SK-N-MC (cell line): ENCODE measurements at places on chromosomes 2 and 18.

GRCh38 chr2:144753416-144753815, 233.5 kb upstream of the ZEB2 start:
- no peak for DNase-seq

GRCh38 chr2:132538331-132538855, 121.8 kb downstream of the GPR39 start:
- DNase-seq: no peak

GRCh38 chr18:48929941-48930713, 20.6 kb downstream of the SMAD7 start:
- DNase-seq: no peak

DNA sequence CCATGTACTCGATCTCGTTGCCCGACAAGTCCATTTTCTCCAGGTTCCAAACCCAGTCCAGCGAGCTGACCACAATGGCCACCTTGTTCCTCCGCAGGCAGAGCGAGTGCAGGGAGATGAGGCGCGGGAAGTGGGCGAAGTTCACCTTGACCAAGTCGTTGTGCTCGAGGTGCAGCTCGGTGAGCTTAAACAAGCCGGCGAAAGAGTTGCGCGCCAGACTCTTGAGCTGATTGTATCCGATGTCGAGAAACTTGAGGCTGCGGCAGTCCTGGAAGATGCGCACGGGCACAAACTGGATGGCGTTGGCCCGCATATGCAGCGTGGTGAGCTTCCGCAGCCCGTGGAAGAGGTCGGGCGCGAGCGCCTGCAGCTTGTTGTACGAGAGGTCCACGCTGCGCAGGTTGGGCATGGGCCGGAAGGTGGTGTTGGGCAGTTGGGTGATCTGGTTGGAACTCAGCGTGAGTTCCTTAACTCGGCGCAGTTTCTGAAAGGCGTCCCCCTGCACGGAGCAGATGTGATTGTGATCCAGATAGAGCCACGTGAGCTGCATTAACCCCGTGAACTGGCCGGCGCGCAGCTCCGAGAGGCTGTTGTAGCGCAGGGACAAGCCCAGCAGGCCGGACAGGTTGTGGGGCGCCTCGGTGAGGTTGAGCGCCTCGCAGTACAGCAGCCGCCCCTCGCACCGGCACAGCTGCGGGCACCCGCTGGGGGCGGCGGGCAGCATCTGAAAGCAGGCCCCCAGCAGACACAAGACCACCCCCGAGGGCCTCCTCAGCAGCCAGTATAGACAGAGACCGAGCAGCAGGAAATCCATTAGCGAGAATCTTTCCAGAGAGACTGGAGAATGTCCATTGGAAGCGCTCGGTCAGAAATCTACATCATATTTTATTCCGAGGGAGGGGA, 1.3 kb downstream of the LRRTM1 start:
- DNase-seq: no peak

DNA sequence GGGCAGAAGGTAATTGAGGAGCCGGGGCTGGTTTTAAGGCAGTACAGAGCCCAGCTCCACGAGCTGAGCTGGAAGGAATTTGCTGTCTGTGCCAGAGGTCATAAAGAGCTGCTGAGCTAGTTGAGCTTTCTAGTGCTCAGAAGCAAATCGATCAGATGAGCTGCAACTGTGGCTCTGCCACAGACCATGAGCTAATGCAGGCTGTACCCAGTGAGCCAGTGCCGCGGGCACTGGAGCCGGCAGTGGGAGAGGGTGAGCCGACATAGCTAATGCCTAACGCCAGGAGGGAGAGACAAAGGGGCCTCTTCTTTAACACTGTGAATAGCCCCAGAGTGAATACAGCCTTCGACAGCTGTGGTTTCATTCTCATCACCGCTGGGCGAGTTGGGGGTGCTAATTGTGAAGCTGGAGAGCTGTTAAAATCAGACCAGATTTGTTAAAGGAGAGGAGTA, 410.1 kb upstream of the TCF4 start:
- DNase-seq: no peak

DNA sequence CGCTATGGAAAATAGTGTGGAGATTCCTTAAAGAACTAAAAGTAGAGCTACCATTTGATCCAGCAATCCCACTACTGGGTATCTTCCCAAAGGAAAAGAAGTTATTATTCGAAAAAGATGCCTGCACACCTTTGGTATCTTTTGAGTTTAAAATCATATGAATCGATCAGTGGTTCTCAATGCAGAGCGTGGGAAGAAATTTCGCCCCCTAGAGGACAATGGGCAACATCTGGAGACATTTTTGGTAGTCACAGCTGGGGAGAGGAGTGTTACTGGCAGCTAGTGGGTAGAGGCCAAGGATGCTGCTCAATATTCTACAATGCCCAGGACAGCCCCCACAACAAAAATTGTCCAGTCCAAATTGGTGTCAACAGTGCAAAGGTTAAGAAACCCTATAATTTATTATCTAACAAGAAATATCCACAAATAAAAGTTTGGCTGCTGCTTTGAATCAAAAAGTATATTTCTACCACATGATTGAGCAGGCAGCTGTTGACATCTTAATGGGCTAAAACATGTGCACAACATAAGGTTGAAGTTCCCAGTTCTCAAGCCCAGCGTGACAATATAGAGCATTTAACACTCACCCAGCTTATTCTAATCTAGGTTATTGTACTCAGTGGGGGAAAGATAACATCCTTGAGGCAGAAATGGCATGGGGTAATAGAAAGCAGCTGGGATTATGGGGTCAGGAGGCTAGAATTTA, 425.7 kb downstream of the LRATD1 start:
- DNase-seq: no peak

DNA sequence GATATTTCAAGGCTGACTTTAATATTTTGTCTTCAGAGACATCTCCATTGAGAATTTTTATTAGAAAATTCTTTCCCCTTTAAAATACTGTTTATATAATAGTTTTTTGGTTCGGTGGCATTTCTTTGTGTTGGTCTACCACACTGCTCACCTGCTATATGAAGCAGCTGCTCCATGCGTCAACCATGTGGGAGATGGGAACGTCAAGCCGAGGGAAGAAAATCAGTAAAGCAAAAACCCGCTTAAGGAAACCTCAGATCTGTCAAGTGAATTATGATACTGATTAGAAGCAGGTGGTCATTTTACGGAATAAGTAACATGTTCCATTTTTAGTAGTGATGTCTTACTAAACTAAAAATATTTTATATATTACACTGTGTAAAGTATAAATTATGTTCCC, 5.6 kb upstream of the TMEM17 start:
- no peak for DNase-seq

GRCh38 chr18:35041815-35042387, 688 bp downstream of the MAPRE2 start:
- no peak for DNase-seq

DNA sequence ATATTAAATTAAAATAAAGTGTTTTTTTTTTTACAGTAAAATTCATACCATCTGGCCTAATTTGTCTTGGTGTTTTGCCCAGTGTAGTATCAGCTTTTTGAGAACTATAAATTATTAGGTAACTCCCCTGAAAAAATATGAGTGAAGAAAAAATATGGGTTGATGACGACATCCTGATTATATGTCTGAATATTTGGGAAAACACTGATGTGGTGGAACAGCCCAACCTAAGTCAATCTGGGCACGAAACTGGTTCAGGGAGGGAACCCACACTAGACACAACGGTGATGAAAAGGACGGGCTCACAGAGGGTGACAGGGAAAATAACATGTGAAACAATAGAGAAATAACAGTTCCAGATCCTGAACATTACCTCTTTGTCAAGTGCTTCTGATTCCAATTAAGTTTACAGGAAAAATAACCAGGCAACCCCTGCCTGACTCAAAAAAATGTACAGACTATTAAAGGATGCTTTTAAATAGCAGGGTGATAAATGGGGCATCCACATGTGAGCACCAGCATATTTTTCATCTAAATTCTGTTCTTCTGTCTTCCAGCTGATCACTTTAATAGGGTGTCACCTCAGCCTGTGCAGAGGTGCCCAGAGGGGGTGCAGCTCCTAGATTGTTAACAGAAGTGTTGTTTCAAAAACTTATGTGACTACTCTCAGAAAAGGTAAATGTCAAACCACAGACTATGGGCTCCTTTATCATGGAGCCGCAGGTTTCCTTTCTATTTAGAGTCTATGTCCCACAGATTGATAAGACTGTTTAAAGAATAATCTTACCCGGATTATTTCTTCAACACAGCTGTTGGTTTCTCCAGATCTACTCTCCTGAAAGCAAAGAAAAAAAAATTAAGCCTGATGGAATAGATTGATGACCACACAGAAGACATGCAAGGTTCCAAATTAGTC, 305.4 kb downstream of the AFF3 start:
- DNase-seq: no peak

DNA sequence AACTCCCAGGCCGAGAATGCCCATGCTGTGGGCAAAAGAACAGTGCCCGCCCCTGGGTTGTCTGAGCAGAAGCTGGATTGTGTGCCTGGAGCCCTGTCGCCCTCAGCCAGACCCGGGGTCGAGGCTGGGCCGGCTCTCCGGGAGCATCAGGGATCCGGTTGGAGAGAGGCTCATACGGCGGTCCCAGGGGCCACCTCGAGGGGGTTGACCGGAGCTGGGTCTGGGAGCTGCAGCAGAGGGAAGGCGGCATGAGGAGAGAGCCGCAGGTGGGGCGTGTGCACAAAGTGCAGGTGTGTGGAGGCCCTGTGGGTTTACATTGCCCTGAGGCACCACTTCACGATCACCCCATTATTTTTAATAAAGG, 39.5 kb downstream of the MBP start:
- DNase-seq: no peak

- DNase-seq: no peak
Observed at GRCh38 chr18:23356424-23356823, 96.7 kb upstream of the RIOK3 start.

- no peak for DNase-seq
Observed at GRCh38 chr2:136381722-136382633, 264.0 kb upstream of the CXCR4 start.

DNA sequence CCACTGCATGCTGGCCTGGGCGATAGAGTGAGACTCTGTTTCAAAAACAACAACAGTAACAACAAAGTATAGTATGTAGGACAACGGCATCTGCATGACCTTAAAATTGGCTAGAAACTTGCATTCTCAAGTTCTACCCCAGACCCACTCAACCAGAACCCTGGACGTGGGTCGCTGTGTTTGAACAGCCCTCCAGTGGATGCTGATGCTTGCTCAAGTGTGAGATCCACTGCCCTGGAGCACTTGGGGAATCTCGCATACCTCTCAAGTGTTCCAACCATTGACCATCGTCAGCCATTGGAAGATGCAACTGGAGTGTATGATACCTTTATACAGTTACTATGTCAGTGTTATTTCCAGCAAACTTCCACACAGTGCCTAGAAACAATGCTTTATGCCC, 435.9 kb downstream of the DCDC2C start:
- no peak for DNase-seq

GRCh38 chr2:35891528-35891927, 464.1 kb upstream of the CRIM1 start:
- DNase-seq: no peak

DNA sequence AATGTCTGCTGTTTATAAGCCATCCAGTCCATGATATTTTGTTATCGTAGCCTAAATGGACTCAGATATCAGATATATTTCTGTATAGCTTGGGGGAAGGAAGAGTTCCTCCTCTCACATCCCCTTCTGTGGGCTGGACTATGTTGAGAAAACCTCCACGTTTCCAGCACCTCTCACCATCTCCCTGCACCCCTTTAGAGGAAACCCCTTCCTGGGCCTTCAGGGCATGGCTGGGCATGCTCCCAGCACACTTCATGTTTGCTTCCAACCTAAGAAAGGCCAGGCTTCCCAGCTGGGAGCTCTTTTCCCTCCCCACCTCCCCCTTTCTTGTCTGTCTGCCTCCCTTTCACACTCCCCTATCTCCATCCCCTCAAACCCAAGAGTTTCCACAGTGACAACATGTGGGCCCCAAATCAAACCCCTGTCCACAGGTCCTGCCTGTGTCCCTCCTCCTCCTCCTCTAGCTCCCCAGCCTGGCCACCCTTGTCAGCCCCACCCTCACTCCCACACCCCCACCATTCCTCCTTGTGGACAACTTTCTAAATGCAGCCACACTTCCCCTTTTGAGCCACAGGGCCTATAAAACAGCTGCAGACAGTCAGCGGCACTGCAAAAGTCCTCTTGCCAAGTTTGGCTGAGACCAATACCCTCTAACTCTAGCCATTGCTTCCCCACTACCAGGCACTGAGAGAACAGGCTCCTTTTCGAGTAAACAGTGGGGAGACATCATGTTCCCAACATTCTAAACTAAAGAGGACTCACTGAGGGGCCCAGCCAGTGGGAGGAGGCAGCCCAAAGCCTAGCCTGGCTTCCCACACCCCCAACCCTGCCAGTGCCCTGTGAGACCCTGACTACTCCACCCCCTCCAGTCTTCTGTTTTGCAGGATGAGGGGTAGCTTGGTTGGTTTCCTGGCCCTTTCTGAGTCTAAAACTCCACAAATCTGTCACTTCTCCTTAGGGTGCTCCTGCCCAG, 120.5 kb downstream of the ZFP36L2 start:
- DNase-seq: no peak

- DNase-seq: no peak
Observed at GRCh38 chr2:134836986-134837385, 1.4 kb upstream of the ACMSD start.

GRCh38 chr18:42780171-42780570, 335.3 kb downstream of the RIT2 start:
- no peak for DNase-seq

DNA sequence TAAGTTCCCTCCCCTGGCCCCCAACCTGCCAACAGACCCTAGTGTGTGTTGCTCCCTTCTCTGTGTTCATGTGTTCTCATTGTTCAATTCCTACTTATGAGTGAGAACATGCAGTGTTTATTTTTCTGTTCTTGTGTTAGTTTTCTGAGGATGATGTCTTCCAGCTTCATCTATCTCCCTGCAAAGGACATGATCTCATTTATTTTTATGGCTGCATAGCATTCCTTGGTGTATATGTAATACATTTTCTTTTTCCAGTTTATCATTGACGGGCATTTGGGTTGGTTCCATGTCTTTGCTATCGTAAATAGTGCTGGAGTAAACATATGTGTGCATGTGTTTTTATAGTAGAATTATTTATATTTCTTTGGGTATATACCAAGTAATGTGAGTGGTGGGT, 602.2 kb downstream of the DSC3 start:
- DNase-seq: no peak

GRCh38 chr18:8004792-8005191, 437.7 kb downstream of the PTPRM start:
- no peak for DNase-seq
